ENCODE measurements at places on chromosomes 3 and 15.

- DNase-seq, result peak; percentile 86
Observed at GRCh38 chr3:129316248-129317013, 37.8 kb downstream of the HMCES start.

DNA sequence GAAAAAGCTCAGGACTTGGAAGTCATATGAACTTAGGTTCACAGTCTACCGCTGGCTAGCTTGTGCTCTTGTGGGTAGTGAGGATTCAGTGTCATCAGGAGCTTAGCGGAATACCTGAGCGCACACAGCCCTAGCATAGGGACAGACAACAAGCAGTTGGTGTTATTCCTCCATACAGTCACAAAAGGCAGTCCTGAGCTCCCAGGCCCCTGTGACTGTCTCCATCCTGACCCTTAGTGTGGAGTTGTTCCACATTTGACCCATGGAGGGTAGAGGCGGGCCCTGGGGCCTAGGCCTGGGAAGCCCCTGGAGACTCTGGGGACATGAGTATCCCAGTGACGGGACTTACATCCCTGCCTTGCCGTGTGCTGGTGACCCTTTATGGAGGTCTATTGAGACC, 131.5 kb upstream of the PLXNA1 start:
- no peak for DNase-seq

GRCh38 chr3:123720638-123721037, 135.8 kb upstream of the HACD2 start:
- DNase-seq, result no peak

GRCh38 chr3:184765730-184766074, 46.3 kb upstream of the VPS8 start:
- no peak for DNase-seq

GRCh38 chr3:196471551-196471950, 32.0 kb downstream of the RNF168 start:
- no peak for DNase-seq

- DNase-seq, result no peak
Observed at GRCh38 chr3:52798376-52798977, 3.9 kb downstream of the ITIH3 start.

DNA sequence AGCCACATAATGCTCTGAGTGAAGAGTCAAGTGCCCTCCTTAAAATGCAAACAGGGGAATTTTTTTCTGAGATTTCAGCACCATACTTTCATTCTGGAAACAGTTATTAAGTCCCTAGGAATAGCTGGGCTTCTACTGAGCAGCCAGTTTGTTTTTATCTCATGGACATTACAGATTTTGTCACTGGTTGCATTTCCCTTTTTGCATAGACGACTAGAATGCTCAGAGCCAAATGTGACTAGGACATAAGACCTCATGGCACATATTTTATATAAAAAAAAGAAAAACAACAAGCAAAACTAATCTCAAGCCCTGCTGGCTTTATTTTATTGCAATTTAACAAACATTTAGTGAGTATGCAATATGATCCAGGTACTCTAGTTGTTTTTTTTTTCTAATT, 112.7 kb upstream of the NANOGP8 start:
- no peak for DNase-seq

- no peak for DNase-seq
Observed at GRCh38 chr3:58074997-58075396, 66.8 kb downstream of the FLNB start.

DNA sequence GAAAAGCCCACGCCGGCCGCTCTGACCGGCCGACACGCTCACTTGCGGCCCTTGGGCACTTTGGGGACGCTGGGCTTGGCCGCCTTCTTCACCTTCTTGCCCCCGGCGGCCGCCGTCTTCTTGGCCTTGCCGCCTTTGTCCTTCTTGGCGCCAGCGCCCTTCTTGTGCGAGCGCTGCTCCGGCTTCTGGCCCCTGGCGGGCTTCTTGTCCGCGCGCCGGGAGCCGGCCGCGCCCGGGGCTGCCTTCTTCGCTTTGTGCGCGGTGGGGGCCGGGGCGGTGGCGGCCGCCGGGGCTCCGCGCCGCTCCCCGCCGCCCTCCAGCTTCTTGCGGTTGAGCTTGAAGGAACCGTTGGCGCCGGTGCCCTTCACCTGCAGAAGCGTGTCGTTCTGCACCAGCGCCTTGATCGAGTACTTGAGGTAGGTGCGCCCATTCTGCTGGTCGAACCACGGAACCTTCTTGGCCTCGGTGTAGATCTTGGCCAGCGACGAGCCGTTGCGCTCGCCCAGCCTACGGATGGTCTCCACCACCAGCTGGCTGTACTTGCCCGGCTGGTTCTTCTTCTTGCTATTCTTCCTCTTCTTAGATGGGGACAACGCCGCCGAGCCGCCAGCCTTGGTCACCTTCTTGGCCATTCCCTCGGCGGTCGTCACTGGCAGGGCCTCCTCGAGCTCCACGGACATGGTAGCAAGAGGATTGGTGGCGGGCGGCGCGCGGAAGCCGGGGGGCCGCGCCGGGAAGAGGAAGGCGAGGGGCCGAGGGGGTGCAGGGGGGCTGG, 36.7 kb downstream of the HMCES start:
- DNase-seq, result no peak

DNA sequence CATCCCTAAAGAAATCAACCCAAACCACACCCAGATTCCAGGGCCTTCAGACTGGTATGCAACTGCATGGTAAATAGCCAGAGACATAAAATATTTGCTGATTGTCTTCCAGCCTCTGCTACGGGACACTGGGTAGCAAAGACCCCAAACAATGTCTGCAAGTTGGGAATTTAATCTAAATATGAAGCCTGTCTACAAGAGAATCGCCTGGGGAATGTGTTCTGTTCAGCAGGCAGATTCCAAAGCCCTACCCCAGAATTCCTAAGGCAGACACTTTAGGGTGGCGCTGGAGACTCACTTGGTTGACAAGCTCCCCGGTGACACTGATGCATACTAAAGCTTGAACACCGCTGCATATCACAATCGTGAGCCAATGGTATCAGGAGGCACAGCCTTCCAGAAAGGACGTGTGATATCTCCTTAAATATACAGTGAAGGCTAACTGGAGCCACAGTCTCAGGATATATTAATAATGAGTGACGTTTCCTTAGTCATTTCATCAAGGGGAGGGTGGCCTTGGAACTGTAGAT, 684.1 kb downstream of the NTRK3 start:
- no peak for DNase-seq

- DNase-seq, result no peak
Observed at GRCh38 chr3:128073185-128073725, 21.0 kb downstream of the SEC61A1 start.

- no peak for DNase-seq
Observed at GRCh38 chr3:169563775-169564059, 99.8 kb downstream of the MECOM start.

DNA sequence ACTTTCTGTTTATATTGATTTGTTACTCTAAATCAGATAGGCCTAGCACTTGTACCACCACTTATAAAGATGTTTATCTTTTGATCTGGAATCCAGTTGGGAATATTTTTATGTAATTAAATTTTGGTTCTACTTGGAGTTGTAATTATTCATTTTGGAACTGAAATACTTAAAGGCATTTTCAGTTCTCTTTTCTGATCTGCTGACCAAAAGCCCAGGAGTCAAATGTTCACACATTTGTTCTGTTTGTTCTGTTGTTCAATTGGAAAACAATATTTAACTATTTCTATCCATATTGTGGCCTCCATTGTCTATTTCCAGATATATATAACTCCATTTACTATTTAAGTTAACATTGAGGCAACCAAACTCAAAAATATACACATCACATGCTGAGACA, 912.4 kb upstream of the EPHA6 start:
- DNase-seq, result no peak

- no peak for DNase-seq
Observed at GRCh38 chr3:20097015-20097414, 56.8 kb downstream of the KAT2B start.

DNA sequence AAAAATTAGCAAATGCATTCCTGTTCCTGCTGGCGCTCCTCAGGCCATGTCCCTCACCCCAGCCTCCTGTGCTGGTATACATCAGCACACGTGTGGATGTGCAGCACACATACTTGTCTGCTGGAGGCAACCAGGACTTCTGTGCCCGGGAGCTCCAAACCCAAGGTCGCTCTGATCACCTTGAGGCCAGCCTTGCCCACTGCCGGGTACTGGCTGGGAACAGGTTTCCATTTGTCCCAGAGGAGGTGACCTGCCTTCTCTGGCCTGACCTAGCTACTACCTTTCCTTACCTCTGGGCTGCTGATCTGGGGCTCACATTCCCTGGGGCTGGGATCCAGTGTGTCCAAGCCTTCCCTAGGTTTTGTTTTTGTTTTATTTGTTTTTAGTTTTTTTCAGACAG, 12.1 kb downstream of the PRKCD start:
- DNase-seq, result no peak

DNA sequence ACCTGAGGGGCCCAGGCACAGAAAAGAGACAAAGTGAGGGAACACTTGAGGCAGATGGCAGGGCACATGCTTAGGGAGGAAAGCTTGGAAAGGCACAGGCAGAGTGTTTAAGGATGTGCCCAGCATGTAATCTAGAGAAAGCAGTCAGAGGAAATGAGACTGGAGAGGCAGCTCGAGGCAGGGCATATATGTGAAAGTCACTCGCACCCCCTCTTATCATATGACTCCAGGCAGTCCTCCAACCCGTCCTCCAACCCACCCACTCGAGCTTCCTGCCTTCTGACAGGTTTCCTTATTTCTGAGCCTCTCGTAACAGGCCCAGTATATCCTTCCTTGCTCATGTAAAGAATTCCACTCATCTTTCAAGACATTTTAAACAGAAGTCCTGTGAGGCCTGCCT, 294.0 kb downstream of the SOX2 start:
- DNase-seq, result no peak
